NCI-H1092 (cell line): ENCODE measurements at places on chromosomes 1 and 21.

GRCh38 chr1:64846573-64847430 lies 101.9 kb downstream of the RAVER2 start:
- no peak for DNase-seq

GRCh38 chr1:1777583-1777899 lies 729 bp downstream of the NADK start:
- DNase-seq: no peak

- no peak for DNase-seq
Observed at GRCh38 chr1:111225717-111226400, 1.7 kb upstream of the CHI3L2 start.

DNA sequence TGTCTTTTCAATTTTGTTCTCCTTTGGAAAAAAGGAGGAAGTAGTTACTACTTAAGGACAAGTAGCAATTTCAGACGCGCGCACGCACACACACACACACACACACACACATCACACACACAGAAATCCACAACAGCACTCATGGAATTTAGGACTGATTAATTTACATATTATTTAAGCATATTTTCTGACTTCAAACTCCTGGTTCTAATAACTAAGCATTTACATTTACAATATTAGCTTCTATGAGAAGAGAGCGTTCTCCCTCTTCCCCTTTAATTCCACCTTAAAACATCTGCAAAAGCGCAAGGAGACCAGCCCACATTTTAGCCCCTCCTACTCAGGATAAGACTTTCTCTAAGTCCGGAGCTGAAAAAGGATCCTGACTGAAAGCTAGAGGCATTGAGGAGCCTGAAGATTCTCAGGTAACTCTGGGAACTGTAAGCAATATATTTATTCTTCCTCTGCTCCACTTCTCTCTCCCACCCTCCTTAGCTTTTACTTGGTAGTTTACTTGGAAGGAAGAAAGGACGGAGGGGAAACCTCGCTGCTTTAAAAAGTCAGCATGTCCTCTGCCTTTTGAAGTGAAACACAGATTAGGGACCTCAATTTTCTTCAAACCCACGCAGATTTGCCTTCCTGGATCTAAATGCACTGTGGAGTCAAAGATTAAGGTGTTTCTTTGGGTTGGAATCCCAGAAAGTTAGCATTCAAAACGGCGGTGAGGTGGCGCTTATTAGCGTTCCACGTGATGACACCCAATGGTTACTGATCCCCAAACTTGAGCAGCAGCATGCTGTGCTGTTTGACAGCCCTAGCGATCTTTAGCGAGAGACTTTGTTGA lies at the start of gene PLA2G4A:
TSS of gene PLA2G4A (plus strand) at position 339 of the 844 bp plus-strand sequence. CDS start 25,406 bp downstream, outside the sequence.
- DNase-seq: no peak

DNA sequence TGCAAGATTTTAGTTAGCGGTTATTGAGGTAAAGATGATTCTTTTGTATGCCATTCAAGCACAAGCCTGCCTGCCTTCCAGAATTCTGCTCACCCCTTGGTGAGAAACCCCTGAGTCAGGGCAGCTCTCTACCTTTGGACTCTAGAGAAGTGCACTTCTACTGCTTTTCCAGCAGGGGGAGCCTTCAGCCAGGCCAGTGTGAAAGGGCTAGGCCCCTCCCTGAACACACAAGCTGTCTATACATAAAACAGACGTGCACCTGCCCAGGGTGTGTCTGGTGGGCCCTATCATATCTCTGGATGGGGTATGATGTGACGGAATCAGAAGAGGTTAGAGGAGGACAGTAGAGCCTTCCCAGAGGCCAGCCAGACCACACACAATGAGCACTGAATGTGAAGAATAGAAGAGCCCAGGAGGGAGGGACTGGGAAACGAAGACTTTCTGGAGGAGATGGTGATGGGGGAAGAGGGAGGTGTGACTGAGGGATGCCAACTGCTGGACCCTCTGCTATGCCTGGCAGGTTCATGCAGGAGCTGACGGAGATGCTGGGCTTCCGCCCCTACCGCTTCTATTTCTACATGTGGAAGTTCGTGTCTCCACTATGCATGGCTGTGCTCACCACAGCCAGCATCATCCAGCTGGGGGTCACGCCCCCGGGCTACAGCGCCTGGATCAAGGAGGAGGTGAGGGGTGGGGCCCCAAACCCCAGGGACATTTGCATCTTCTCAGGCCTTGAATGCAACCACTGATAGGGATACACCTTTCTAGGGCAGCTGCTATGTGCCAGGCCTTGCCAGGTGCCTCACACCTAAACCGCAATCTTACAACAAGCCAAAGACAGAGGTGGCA lies 13.0 kb upstream of the KCNC4 start:
- peak; percentile 49 for DNase-seq

GRCh38 chr1:220013497-220013896 lies 32.8 kb downstream of the EPRS1 start:
- DNase-seq: no peak

- DNase-seq: no peak
Observed at GRCh38 chr1:30685796-30686165, 37.6 kb downstream of the MATN1 start.

GRCh38 chr1:100941580-100942216 lies 45.8 kb downstream of the SLC30A7 start:
- DNase-seq: no peak

DNA sequence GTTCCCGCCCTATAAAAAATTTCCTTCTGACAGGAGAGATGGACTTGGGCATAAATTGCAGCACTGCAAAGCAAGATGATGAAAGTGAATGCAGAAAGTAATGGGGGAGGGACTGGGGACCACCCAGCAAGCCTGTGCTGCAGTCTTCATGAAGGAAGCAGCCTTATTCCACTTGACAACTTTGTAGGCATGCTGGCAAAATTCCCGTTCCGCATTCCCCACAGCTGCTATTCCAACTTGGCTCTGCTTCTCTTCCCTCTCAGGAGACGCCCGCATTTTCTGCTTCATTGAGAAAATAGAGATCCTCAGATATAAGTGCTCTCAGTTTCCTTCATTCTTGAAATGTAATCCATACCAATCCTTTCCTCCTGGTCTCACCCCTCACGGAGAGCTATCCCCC lies 2.4 kb downstream of the HMGB4 start:
- no peak for DNase-seq

- no peak for DNase-seq
Observed at GRCh38 chr1:53413175-53414001, 45.8 kb upstream of the DMRTB1 start.

DNA sequence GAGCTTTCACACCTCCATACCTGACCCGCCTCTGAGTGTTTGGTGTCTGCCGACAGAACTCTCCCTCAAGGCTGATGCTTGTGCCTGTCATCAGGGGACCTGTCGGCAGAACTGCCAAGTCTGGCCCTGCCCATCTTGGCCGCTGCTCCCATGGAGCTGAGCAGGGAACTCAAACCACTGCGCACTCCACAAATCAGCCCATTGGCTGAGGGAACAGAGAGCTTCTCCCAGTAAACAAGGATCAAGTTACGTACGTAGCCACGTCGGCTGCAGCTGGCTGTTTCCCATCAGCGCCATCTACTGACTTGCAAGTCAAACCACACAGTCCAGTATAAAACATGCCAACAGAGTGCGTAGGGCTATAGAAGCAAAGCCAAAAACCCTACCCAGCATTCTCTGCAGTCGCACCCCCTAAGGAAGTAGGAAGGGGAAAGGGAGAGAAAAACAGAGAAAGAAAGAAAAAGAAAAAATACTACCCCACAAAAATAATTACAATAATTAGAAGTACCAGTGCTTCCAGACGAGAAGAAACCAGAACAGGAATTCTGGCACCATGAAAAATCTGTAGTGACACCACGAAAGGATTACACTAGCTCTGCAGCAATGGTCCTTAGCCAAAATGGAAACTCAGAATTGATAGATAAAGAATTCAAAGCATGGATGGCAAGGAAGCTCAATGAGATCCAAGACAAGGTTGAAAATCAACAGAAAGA lies 13.1 kb downstream of the KRTAP13-1 start:
- peak; percentile 81 for DNase-seq

DNA sequence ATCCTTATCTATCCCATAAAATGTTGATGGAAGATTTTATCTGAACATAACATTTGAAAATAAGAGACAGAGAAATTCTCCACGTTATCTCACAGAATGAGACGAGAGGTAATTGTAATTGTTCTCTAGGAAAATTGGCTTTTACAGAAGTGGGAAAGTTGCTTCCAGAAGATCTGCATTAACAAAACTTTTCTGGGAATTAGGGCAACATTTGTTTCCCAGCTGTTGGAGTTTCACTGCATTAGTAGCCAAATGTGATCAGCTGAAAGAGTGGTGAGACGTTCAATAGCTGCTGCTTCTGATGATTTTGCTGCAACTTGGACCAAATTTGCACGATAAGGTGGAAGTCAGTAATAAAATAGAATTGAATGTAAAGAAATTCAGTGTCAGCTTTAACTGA lies 7.6 kb downstream of the CHODL start:
- DNase-seq: no peak

GRCh38 chr1:42937836-42938644 lies 20.6 kb downstream of the SLC2A1 start:
- no peak for DNase-seq

DNA sequence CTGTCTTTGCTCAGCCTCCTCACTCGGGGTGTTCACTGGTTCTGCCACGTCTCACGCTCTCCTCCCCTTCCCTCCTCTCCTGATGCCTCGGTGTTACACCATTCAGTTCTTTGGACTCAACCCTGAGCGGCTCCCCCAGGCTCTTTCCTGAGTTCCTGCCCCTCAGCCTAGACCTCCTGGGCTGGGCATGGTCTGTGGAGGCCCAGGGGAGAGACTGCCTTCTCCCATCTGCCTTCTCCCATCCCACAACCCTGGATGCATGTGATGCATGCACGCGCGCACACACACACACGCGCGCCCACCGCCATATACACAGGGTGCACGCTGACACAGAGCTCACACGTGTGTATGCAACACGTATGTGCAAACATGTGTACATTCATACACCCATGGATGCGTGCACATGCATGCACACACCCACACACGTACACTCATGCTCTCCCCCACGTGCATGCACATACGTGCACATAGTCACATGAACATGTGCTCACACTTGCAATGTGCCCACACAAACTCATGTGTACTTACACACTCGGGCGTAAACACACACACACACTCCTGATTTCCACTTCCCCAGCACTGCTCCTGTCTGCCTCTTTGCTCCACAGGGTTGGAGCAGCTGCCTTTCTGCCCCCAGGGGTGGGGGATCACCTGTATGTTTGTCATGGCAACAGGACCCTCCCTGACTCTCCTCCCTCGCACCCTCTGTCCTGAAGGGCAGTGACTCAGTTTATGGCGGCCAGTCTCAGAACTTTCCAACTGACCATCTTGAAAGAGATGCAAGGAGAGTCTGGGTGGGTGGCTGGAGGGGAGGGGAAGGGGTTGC lies 59.0 kb downstream of the HUNK start:
- DNase-seq: no peak

DNA sequence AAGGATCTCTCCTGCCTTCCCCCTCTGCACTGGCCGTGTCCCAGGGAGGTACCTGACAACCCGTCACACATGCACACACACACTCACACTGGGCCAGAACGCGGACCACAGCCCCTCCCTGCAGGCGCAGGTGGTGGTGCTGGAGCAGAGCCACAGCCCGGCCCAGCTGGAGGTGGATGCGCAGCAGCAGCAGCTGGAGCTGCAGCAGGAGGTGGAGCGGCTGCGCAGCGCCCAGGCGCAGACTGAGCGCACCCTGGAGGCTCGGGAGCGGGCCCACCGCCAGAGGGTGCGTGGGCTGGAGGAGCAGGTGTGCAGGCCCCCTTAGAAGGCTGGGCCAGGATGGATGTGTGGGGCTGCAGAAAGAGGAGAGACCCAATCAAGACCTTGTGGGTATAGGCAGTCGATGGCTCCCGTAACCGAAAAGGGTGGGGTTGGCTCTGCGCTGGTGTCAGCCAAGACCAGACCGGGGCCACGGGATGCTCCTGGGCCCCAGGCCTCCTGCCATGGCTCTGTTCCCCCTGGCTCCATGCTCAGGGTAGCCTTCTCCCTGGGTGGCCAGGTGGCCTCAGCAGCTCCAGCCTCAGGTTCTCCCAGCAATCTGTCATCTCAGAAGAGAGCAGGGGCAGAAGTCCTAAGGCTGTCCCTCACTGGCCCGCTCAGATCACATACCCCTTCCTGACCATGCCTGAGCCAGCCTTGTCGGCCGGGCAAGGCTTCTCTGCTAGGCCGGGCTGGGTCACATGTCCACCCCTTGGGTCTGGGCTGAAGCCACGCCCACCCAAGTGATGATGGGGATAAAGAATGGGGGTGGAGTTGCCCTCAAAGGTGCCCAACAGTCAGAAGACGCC lies 8.9 kb downstream of the MFAP2 start:
- peak; percentile 75 for DNase-seq

DNA sequence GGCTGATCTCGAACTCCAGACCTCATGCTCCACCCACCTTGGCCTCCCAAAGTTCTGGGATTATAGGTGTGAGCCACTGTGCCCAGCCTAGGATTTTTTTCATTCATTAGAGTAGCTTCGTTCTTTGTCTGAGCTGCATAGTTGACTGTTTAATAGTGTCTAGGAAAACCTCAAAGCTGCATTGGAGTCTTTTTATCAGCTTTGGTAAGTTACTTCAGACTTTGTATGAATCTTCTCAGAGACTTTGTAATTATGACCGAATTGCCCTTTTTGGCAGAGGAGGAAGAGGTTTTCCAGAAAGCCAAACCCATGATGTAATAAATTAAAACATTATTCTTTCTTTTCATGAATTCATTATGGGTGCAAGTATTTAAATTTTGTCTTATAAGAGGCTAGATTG lies 5.1 kb downstream of the DNAJB4 start:
- DNase-seq: no peak

GRCh38 chr1:57868908-57869307 lies 445.0 kb upstream of the DAB1 start:
- DNase-seq: no peak

DNA sequence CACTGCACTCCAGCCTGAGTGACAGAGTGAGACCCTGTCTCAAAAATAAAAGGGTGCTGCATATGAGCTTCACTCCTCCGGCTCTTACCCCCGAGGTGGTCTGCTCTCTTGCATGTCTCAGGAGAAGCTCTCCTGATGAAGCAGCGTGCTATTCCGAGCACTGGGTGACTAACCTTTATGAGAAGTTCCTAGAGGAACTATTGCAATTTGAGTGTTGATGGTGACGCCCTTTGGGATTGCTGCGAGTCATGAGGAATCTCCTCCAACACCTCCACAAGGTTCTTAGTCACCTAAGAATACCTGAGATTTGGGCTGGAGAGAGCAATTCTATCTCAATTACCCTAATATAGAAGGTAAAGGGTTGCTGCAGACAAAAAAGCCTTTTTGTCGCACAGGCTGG lies 40.8 kb upstream of the TINAGL1 start:
- DNase-seq: no peak

DNA sequence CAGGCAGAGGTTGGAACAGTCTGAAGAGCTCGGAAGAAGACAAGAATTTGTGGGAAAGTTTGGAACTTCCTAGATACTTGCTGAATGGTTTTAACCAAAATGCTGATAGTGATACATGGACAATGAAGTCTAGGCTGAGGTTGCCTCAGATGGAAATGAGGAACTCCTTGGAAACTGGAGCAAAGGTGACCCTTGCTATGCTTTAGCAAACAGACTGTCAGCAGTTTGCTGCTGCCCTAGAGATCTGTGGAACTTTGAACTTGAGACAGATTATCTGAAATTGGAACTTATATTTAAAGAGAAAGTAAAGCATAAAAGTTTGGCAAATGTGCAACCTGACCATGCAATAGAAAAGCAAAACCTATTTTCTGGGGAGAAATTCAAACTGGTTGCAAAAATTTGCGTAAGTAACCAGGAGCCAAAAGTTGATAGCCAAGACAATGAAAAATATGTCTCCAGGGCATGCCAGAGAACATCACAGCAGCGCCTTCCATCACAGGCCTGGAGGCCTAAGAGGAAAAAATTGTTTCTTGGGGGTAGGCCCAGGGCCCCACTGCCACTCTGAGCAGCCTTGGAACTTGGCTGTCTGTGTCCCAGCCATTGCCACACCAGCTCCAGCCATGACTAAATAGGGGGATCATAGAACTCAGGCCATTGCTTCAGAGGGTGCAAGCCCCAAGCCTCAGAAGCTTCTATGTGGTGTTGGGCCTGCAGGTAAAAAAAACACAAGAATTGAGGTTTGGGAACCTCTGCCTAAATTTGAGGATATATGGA lies 675.3 kb downstream of the LTN1 start:
- no peak for DNase-seq
